ENCODE measurements at places on chromosomes 3 and 15.

DNA sequence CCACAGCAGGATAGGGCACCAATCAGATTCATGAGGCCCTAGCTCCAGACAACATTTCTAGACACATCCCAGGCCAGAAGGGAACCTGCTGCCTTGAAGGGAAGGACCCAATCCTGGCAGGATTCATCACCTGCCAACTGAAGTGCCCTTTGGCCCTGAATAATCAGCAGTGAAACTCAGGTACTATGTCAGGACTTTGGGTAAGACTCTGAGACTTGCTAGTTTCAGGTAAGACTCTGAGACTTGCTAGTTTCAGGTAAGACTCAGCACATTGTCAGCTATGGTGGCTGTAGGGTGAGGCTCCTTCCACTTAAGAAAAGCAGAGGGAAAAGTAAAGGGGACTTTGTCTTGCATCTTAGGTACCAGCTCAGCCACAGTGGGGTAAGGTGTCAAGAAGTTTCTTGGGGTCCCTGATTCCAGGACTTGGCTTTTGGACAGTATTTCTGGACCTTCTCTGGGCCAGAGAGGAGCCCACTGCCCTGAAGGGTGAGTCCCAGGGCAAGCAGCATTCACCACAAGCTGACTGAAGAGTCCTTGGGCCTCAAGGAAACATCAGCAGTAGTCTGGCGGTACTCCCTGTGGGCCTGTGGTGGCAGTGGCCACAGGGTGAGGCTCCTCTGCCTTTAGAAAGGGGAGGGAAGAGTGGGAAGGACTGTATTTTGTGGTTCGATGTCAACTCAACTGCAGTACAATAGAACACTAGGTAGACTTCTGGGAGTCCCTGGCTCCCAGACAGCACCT is 13.7 kb upstream of the COL8A1 start:
- DNase-seq, result no peak

DNA sequence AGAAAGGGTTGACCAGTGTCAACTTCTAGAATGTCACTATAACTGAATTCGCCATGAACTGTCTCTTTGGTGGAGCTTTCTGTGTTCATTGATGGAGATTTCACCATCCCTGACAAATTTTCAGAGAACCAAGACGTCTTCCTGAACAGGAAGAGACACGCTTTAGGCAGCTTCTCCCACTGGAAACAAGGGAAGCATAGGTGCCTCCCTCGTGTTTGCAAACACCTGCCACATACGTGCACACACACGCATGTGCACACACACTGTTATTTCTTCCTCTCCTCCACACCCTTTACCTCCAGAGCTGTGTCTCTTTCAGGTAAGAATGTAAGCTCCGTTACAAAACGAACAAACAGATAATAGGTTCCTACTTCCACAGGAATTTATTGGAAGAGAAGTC is 15.6 kb downstream of the ARRDC4 start:
- DNase-seq, result no peak

DNA sequence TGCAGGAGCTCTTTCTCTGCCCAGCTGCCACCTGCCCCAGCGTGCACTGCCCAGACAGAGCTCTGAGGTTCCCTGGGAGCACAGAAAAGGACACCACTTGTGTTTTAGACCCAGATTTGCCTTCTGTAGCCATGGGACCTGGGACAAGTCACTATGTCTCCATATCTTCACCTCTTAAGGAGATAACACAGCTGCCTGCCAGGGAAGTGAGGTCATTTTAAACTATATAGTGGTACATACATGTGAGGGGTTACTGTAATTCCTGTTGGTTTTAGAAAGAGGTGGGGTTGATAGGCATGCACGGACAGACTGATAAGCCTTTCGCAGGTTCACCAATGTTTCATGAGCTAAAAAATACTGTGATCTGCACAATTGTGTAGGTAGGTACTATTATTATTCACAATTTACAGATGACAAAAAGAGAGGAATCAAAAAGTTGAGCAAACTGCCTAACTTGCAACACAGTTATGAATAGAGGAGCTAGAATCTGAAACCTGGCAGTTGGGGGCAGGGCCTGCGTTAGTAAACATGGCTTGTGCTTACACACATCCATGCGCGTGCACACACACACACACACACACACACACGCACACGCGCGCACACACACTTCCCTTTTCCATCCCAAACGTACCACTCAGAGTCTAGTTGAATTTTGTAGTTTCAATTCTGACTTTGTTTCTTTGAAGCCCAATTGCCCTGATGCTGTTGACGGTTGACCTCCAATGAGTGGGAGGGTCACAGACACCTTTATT is 193.6 kb downstream of the FAM43A start:
- no peak for DNase-seq

- no peak for DNase-seq
These were observed 2.2 kb downstream of the LRCH3 start for GRCh38 chr3:197793247-197793646.

DNA sequence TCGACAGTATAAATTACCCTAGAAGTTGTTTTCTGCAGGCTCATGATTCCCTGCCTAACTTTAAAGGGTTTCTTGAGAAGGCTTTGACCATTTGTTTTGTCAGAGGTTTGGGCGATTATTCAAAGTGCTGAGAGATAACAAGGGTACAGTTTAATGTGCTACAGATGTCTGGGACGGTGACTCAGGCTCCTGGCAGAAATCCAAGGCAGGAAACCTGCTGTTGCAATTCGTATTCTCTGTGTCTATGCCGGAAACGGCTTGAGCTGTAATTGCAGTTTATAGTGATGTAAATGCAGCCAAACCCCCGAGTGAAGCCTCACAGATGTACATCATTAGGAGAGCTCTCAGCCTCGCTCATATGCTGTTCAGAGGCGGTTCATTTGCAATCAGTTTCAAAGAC is 65.6 kb downstream of the SYNPR start:
- DNase-seq, result peak; percentile 99

DNA sequence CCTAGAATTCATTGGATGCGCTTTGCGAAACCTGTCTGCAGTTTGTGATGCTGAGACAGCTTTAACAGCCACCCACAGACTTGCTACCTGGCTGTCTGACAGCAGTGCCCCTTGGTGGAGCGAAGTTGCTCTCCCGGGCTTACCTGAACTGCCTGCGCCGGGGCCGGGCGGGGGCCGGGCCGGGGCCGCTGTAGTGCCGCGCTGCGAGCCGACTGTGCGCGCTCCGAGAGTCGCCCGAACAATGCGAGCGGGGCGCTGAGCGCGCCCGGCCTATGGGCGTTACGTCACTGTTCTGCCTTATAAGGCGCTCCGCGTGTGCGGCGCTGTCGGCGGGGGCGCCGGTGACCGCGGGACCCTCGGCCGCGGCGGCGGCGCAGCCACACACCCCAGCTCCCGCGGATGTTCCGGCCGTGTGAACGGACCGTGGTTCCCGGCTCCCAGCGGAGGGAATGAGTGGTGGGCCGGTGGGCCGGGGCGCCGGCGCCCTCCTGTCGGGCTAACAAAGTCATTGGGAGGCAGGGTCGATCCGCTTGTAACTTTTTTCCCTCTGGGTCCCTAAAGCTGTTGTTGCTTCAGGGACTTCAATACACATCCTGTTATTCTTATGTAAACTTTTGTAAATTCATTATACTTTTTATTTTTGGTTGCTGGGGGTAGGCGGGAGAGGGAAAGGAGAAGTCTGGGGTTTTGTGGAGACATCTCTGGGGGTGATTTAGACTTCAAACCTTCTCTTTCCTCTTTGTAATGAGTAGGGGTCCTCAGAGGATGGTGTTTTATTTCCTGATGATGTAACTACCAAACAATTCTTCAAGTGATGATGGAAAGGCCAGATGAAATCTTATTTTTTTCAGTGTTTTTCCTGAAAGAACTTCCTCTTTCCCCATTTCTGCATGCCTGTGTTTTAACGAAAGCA is 58.5 kb downstream of the CMSS1 start:
- DNase-seq, result peak; percentile 59

- DNase-seq, result no peak
These were observed 1.2 kb upstream of the PPP2R3A start for GRCh38 chr3:135964160-135964955.

DNA sequence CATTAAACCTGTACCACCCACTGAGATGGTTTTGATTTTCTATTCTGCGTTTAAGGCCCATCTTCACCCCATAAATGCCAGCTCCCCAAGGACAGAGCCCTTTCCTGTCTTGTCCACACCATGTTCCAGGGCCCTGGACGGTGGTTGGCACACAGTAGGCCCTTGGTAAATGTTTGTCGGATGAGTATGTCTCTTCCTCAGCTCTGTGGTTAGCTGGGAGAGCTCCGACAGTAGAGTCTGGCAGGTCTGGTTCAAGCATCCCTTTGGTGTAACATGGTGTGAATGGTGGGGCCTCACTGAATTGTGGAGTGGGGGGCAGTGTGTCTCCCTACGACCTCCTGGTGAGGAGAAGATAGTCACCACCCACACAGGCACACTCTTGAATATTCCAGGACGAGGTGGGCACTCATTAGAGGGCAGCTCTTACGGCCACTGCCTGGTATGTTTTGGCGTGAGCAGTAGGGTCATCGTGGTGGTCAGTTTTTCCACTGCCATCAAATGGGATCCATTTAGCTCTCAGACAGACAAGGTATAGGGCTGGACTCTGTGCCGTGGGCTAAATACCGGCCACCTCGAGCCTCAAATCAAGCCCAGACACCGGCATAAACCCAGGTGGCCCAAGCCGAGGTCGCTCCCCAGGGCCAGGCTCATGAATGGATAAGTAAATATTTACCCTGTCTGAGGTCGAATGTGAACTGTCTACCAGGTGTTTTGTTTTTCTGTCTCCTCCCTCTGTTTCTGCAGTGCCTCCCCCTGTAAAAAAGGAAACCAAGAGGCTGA is 61.3 kb downstream of the SMAD3 start:
- no peak for DNase-seq

- no peak for DNase-seq
These were observed 691 bp downstream of the RHCG start for GRCh38 chr15:89495638-89496145.

- no peak for DNase-seq
These were observed 756 bp upstream of the RMDN3 start for GRCh38 chr15:40755812-40756208.
